ENCODE measurements at places on chromosomes 7 and 10. TPM values are rescaled to one million over a fixed set of nuclear protein-coding genes. Genes with fewer than 3 reads are reported as not detected.

Gene HTR7
- 0.98 TPM for total RNA-seq

Gene FAM24B
- total RNA-seq, result 21.7 TPM

Gene C10orf143
- total RNA-seq, result 2.8 TPM

Gene ACBD7
- total RNA-seq, result 2.9 TPM

Gene GRK5
- 27.2 TPM for total RNA-seq

Gene NMT2
- 22.1 TPM for total RNA-seq

Gene WDR91
- total RNA-seq, result 7.6 TPM

Gene TRIL
- total RNA-seq, result 0.31 TPM

Gene PLEKHA1
- total RNA-seq, result 17.9 TPM

Gene SPDYE5
- total RNA-seq, result 0.92 TPM

Measured in motor neuron (in vitro differentiated cells).